ENCODE measurements at places on chromosomes 16 and 17.

GRCh38 chr16:483341-484075 is 44.0 kb upstream of the CAPN15 start:
- DNase-seq = no peak

- DNase-seq = no peak
Measured at GRCh38 chr17:29864615-29865014, 65.4 kb downstream of the SSH2 start.

GRCh38 chr17:75758131-75758905 is 6.7 kb downstream of the GALK1 start:
- no peak for DNase-seq

- DNase-seq = no peak
Measured at GRCh38 chr16:52090080-52090479, 456.9 kb downstream of the TOX3 start.

DNA sequence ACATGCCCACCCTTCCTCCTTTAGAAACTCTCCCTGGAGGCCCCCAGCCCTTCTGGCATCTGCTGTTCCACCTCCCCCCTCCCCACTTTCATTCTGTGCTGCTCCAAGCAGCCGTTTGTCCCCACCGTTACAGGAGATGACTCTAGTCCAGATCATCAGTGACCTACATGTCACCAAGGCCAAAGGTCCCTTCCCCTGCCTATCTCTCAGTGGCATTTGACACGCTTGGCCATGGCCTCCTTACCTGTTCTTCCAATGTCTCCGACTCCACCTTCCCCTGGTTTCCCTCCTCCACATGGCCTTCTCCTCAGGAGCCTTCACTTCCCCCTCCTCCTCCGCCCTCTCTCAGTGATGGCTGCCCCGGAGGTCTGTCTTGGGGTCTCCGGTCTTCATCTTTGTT is 9.4 kb downstream of the TMEM92 start:
- DNase-seq = no peak

DNA sequence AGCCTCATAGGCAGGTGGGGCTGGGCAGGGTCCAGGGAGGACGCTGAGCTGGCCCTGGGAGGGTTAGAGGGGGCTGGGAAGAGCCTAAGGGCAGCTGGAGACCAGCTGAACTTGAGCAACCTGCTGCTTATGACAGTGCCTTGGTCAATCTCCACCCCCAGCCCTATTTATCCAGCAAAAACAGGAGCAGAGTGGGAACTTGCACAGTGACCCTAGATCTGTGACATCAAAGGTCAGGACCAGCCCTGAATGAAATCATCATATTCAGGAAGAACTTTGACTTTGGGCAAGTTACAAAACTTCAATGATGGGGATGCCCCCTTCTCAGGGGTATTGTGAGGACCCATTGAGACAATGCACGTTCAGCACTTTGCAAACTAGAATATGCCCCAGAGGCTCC is 9.4 kb downstream of the CD300LF start:
- no peak for DNase-seq

DNA sequence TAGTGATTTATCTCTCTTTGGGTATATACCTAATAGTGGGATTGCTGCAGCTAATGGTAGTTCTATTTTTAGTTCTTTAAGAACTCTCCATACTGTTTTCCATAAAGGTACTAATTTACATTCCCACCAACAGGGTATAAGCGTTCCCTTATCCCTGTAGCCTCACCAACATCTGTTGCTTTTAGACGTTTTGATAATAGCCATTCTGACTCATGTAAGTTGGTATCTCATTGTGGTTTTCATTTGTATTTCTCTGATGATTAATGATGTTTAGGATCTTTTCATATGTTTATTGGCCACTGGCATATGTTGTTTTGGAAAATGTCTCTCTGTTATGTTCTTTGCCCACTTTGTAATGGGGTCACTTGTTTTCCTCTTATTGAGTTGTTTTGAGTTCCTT is 88.5 kb upstream of the ZNF267 start:
- DNase-seq = no peak

DNA sequence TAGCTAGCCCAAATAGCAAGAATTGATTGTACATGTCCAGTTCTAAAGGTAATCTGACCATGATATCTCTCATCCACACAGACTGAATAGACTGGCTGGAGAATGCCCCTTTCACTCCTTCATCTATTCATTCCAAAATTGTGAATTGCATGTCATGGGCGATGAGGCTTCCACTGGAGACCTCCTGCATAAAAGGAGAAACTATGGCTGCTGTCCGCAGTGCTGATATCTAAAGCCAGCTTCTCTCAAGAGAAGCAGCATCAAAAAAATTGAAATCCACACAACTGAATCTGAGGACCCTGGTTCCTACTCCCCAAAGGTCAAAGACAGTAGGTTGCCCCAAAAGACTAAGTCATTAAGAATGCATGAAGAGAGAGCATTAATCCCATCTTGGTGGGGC is 7.9 kb upstream of the SCNN1G start:
- DNase-seq = no peak

GRCh38 chr16:77711179-77711578 is 11.1 kb upstream of the NUDT7 start:
- no peak for DNase-seq

DNA sequence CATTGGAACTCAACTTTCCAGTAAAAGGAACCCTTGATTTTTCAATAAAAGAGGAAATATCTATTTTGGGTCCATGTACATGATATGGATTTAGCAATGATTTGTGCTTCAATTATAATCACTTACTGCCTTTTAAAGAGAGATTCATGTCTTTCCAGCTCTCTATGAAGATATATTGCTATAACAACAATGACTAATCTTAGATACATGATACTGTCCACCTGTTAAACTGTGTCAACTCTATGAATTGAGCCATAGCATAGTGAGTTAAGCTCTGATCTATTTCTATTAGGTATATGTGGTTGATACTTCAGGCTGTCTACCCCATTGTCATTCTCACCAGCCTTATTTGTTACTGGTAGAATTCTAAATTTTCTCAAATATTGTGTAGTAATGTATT is 15.0 kb upstream of the MPHOSPH6 start:
- no peak for DNase-seq

GRCh38 chr17:65984299-65984698 is 207.6 kb downstream of the CEP112 start:
- DNase-seq = no peak
